ENCODE measurements at places on chromosomes 3 and 15.

- no peak for DNase-seq
Observed at GRCh38 chr15:25543196-25543595, 104.4 kb upstream of the UBE3A start.

DNA sequence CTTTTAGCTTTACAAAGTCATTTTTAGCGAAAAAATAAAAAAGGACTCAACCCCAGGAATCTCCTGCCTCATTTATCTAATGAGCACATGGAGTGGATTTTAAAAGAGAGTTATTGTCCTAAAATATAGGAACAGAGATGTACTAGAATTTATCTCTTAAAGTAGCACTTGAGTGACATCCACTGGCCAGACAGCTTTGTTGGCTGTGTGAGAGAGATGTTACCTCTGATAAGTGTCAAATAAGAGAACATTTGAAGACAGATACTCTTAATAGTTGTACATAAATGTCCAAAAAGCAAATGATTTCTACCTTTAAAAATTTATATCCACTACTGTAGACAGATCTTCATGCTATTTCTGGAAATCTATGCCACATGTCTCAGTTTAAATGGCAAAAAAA, 12.3 kb upstream of the MFSD1 start:
- no peak for DNase-seq

GRCh38 chr3:11803977-11804892, 42.5 kb downstream of the TAMM41 start:
- DNase-seq, result no peak

DNA sequence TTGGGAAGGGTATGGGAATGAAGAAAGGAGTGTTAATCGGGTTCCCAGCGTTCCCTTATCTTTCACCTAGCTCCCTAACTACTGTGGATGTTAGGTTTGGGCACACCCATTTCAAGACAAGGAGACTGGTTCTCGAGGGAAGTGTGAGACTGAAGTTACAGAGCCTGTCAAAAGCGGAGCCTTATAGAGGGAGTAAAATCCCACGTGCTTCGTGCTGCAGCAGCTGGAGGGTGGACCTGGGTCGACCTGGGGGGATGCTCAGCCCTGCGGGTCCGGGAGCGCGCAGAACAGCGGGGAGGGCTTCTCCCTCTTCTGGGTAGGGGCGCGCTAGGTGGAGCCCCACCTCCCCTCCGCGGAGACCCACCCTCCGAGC, 314 bp upstream of the TMED3 start:
- DNase-seq, result no peak

- no peak for DNase-seq
Observed at GRCh38 chr3:152301745-152302181, 33.0 kb downstream of the MBNL1 start.

DNA sequence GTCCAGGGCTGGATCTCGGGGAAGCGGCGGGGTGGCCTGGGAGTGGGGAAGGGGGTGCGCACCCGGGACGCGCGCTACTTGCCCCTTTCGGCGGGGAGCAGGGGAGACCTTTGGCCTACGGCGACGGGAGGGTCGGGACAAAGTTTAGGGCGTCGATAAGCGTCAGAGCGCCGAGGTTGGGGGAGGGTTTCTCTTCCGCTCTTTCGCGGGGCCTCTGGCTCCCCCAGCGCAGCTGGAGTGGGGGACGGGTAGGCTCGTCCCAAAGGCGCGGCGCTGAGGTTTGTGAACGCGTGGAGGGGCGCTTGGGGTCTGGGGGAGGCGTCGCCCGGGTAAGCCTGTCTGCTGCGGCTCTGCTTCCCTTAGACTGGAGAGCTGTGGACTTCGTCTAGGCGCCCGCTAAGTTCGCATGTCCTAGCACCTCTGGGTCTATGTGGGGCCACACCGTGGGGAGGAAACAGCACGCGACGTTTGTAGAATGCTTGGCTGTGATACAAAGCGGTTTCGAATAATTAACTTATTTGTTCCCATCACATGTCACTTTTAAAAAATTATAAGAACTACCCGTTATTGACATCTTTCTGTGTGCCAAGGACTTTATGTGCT, 527 bp downstream of the B2M start:
- DNase-seq, result peak; percentile 85

- DNase-seq, result no peak
Observed at GRCh38 chr15:68218331-68218730, 11.2 kb downstream of the CLN6 start.

DNA sequence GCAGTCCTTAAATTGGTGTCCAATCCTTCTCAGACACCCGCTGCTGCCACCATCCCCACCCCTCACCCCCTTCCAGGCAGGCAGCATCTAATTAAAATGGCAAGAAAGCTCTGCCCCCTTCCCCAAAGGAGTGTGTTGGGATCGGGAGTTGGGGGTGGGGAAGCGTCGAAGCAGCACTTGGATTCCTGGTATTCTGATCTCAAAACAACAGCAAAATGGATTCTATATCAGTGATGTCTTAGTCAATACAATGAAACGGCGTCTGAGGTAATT, 1.4 kb downstream of the TNIK start:
- DNase-seq, result no peak

- no peak for DNase-seq
Observed at GRCh38 chr3:182479419-182480336, 313.6 kb upstream of the ATP11B start.

GRCh38 chr3:27322634-27323033, 46.5 kb downstream of the NEK10 start:
- DNase-seq, result no peak

- no peak for DNase-seq
Observed at GRCh38 chr3:43294975-43295374, 8.6 kb downstream of the SNRK start.

GRCh38 chr3:111751961-111752360, 107.1 kb upstream of the PHLDB2 start:
- DNase-seq, result no peak

GRCh38 chr3:37174532-37175126, at the start of gene LRRFIP2:
TSS of gene LRRFIP2 (minus strand) at chr3:37174582. CDS start at chr3:37148983, 25,599 bp downstream.
- no peak for DNase-seq

DNA sequence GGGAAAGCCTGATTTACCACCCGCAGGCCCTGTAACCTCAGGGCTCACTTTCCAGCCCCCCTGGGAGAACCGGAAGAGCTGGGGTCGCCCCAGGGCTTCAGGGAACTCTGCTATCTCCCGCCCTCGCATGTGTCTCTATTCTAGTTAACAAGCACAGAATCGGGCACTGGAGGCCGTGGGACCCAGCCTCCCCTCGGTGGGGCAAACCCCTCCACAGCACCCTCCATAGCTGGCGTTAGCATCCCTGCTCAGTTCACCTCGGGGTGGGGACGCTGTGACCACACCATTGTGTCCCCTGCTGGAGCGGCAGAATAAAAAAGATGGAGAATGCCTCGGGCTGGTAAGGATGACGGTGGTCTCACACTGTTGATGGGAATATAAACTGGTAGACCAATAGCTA, 3.5 kb upstream of the LRRC15 start:
- no peak for DNase-seq

DNA sequence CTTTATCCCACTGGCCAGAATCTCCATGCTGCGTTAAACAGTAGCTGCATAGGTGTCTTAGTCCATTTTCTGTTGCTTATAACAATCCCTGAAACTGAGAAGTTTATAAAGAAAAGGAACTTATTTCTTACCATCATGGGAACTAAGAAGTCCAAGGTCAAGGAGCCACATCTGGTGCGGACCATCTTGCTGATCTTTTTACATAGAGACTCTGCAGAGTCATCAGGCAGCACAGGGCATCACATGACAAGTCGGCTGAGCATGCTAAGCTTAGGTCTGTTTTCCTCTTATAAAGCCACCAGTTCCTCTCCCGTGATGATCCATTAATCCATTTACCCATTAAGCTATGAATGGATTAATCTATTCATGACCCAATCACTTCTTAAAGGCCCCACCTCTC, 22.4 kb upstream of the FAM174B start:
- DNase-seq, result no peak

DNA sequence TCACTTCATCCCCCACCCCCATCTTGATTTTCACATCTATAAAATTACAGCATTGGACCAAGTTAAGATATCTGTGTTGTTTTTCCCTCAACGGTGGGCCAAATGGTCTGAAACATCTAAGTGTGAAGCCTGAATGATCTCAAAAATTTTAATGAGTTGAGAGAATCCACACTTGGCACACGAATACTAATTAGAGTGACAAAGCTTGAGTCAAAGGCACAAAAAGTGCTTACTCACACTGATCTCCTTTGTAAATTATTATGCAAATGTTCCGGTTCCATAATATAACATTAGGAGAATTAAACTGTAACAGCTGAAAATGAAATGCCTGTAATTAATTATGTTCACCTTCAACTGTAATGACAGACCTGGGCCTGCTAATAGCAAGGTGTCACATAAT, 33.6 kb downstream of the GPR176 start:
- no peak for DNase-seq

- DNase-seq, result no peak
Observed at GRCh38 chr3:172705170-172705569, 5.7 kb downstream of the NCEH1 start.

DNA sequence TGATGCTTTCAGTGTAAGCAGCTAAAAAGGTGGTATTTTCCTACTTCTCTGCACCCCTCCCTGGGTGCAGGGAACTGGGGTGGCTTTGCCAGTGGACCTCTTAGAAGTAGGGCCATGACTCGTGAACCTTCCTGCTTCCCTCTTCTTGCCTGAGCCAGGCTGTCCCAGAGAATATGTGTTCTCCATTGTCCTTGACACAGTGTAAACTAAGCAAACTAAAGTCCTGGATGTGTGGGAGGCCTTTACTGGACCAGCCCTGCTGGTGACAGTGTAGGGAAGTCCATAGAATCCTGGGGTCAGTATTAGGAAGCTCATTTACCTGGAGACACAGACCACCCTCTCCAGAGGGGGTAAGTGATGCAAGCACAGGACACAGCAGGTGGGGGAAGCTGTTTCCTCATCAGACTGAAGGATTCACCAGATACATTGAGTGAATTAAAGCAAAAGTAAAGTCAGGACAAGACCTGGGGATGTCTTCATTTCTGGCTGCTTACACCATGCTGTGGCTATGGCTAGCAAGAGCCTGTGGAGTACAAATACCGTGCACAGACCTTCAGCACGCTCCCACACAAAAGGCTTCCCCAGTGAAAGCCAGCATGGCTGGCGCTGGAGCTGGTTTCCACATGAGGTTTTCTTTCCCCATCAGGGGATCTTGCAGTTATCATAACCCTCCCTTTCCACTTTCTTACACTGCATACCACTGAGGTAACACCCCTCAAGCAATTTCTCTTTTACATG, 64.8 kb upstream of the LPP start:
- DNase-seq, result no peak

- no peak for DNase-seq
Observed at GRCh38 chr3:33544126-33544525, 103.9 kb upstream of the UBP1 start.

DNA sequence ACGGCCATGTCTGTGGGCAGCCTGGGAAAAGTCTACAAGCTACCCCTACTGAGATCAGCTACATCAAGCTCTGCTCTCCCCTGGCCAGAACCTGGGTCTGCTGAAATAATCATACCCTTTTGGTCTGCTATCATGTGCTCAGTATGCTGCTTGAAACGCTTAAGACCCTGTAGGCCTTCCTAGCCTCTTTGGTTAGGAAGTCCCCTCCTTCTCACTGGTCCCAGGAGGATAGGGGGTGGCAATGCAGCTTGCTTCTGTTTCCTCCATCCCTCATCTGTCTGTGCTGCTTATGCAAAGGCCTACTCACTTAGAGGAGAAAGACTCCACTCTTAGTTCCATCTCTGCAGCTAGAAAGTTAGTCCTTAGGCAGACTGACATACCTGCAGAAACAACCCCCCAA, 118.2 kb upstream of the RASGRP1 start:
- DNase-seq, result no peak

GRCh38 chr15:58771621-58772250, 634 bp downstream of the MINDY2 start:
- peak; percentile 68 for DNase-seq

- no peak for DNase-seq
Observed at GRCh38 chr15:67534360-67534759, 8.1 kb upstream of the MAP2K5 start.

DNA sequence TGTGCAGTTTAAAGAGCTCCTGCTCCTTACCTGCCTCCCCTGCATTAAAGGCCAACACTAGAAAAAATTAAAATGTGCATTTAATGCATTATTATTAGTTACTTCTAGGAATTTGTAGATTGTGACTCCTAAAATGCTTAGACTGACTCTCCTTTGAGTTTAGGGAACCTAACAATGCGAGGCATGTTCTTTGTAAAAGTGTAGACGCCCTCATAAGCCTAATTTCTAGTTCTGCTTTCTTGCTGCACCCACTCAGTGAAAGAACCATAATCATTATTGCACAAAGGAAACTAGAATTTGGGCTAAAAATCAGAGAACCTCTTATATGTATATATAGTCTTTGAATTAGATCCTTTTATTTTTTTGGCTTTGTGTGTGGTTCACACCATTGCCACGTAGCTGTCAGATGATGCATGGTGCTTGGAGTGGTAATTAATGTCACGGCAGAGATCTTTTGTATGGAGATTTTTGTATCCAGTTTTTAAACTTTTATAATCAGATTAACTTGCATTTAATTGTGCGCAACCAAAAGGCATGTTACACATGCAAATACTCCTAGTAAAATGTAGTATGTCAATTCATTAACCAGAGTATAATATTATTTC, 710 bp downstream of the ABHD10 start:
- DNase-seq, result no peak

DNA sequence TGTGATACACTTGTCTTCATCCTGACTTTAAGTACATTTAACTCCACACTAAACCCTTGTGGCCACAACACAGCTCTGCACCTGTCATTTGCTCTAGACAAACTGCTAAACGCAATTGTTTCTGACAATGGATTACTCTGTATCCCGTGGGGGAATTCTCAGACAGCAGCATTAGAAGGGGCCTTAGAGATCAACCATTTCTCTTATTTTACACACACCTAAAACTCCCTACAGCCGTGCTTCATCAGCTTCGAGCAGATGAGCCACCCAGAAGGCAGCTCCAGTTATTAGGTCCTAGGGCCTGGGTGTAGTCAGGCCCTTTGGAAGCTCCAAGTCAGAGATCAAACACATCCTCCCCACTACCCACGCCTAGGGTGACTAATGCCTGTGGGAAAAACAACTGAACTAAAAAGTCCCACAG, 1.3 kb upstream of the IL12A start:
- no peak for DNase-seq

GRCh38 chr15:67085818-67086636, 20.6 kb downstream of the SMAD3 start:
- no peak for DNase-seq

DNA sequence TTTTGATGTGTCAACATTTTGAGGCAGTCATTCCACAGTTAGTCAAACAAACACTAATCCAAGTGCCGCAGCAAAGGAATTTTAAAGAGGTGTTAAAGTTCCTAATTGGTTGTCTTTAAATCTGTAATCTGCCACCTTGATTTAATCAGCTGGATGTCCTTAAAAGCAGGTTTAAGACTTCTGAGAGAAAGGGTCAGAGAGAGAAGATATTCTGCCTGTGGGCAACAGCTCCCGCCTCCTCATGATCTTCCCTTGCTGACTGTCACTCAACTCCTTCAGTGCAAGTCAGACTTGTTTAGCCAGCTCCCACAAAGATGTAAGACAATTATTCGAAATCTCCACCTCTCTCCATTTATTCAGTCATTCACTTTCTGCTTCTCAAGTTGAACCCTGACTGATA, 92.6 kb upstream of the MYRIP start:
- no peak for DNase-seq

- DNase-seq, result no peak
Observed at GRCh38 chr3:59436164-59436958, 386.5 kb upstream of the CFAP20DC start.

Data from left forelimb (tissue), 1 donor.